Immature natural killer cell (primary cell): ENCODE measurements at places on chromosomes 4 and X.

DNA sequence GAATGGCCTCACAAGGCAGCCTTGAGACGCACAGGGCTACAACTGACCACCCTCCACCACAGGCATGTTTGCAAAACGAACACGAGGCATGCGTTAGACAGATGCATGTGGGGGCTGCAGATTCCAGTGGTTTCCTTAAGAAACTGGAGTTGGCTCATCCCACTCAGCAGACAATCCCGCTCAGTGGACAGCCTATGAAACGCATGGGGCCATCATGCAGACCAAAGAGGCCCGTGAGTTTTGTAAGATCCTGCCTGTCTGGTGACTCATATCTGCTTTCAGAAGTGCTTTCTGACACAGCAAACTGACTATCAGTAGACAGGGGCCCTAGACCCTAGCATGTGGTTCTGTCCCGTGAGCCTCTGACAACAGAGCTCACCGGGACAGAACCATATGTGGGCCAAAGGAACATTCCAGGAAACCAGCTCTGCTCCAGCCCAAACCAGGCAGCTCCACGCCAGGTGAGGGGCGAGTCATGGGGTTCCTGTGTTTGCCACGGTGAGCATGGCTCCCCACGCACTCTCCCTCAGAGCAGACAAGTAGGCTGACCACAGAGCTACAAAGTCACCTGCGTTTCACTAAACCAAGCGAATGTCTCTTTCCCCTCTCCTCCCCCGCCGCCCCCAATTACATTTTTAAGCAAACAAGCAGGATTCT lies 74.4 kb downstream of the MTMR1 start:
- H3K4me3 ChIP-seq = no peak overlapping the region
- peaks cover 3% of the 10 kb centered on the region for H3K27me3 ChIP-seq
- no peak overlapping the region for H3K27ac ChIP-seq
- H3K36me3 ChIP-seq = no peaks in the 10 kb centered on the region
- H3K4me1 ChIP-seq = no peaks in the 10 kb centered on the region

DNA sequence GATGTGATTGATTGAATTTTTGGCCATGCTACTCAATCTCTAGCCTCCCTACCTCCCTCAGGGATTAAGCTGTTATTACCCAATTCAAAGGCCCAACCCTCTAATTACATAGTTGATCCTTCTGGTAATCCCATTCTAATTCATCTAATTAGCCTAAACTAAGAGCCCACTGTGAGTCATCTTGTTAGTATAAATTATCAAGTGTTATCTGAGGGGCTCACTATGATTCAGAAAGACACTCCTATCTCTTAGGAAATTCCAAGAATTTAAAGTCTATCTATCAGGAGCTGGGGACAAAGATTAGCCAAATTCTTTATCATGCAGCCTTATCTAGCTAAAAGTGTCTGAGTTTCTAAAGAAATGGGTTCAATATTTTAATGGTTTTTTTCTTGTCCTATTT lies 32.9 kb upstream of the VEGFC start:
- no peaks in the 10 kb centered on the region for H3K4me1 ChIP-seq
- no peaks in the 10 kb centered on the region for H3K36me3 ChIP-seq
- H3K27ac ChIP-seq = no peak overlapping the region
- H3K4me3 ChIP-seq = no peak overlapping the region

DNA sequence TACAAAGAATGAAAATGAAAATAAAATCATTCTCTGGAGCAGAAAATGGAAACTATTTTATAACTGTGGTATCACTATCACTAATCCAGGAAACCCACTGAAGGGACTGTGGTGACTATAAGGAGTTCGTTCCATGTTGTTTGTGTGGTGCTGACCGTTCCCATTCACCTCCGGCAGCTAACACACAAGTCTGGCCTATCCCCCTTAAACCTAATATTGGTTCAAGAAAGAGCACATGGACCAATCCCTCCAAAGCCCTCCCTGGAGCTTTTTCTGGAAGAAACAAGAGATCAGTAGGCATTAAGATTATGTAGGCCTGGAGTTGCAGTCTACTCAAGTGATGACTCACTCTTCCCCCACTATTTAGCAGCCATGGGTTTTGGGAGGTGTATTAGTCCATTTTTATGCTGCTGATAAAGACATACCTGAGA lies 25.9 kb upstream of the FAM241A start:
- no peak overlapping the region for H3K27ac ChIP-seq
- peak; percentile 19 for DNase-seq
- H3K36me3 ChIP-seq = no peaks in the 10 kb centered on the region
- peak overlapping the region; percentile 13 for H3K4me3 ChIP-seq
- peaks cover 5% of the 10 kb centered on the region for H3K4me1 ChIP-seq

DNA sequence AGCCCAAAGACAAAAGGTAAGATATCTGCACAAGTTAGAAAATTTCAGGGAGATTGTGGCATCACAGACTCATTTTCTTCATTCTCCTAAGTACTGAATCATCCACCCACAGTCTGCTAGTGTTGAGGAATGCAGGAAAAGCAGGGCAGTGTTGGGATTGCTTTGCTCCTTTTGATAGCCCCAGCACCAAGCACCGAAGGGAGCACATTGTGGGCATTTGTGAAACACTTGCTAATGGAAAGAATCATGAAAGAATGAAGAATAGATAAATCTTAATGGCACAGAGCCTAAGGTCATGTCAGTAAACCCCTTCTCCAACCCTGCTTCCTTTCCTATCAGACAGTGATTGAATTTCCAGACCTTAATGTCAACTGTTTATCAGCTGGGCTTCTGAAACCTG lies 103.1 kb upstream of the GPRIN3 start:
- H3K27ac ChIP-seq = no peak overlapping the region
- DNase-seq = no peak
- peaks cover 3% of the 10 kb centered on the region for H3K27me3 ChIP-seq
- no peaks in the 10 kb centered on the region for H3K36me3 ChIP-seq
- no peaks in the 10 kb centered on the region for H3K4me1 ChIP-seq
- H3K4me3 ChIP-seq = no peak overlapping the region

GRCh38 chr4:168852933-168853713 lies 156.9 kb downstream of the CBR4 start:
- no peak for DNase-seq
- H3K4me3 ChIP-seq = peak overlapping the region; percentile 5
- peak overlapping the region; percentile 50 for H3K27ac ChIP-seq
- peaks cover 21% of the 10 kb centered on the region for H3K4me1 ChIP-seq
- H3K36me3 ChIP-seq = no peaks in the 10 kb centered on the region
- H3K27me3 ChIP-seq = no peaks in the 10 kb centered on the region

GRCh38 chrX:25726539-25726938 lies 411.6 kb upstream of the MAGEB18 start:
- no peak for DNase-seq
- no peak overlapping the region for H3K4me3 ChIP-seq

GRCh38 chr4:39061457-39061856 lies 575 bp upstream of the KLHL5 start:
- no peaks in the 10 kb centered on the region for H3K36me3 ChIP-seq
- no peak overlapping the region for H3K27ac ChIP-seq
- peaks cover 20% of the 10 kb centered on the region for H3K4me1 ChIP-seq
- no peak for DNase-seq

DNA sequence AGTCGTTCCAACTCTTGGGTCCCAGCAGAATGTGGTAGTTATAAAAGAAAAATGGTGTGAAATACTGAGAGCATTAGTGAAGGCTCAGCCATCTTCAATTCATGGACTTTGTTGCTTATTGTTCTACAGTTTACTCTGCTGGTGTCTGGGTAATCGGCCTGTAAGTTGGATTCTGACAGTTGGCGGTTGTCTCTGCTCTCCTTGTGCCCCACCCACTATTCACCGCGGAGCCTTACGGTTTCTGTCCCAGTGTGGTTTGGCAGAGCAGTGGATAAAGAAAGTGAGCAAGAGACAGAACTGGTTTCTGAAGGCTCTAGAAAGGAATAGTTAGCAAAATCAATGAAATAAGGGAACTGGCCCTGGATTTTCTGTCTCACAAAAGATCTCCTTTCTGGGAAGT lies 9.1 kb downstream of the LONRF3 start:
- no peak overlapping the region for H3K4me3 ChIP-seq
- H3K4me1 ChIP-seq = no peaks in the 10 kb centered on the region
- DNase-seq = no peak
- no peak overlapping the region for H3K27ac ChIP-seq

- H3K27ac ChIP-seq = no peak overlapping the region
- peaks cover 3% of the 10 kb centered on the region for H3K27me3 ChIP-seq
- H3K36me3 ChIP-seq = peaks cover 3% of the 10 kb centered on the region
- peaks cover 15% of the 10 kb centered on the region for H3K4me1 ChIP-seq
Observed at GRCh38 chr4:81723927-81724587, 252.3 kb upstream of the RASGEF1B start.

- H3K27ac ChIP-seq = no peak overlapping the region
- no peak overlapping the region for H3K4me3 ChIP-seq
- H3K36me3 ChIP-seq = no peaks in the 10 kb centered on the region
Observed at GRCh38 chr4:164021947-164022346, 527.5 kb downstream of the TMA16 start.

DNA sequence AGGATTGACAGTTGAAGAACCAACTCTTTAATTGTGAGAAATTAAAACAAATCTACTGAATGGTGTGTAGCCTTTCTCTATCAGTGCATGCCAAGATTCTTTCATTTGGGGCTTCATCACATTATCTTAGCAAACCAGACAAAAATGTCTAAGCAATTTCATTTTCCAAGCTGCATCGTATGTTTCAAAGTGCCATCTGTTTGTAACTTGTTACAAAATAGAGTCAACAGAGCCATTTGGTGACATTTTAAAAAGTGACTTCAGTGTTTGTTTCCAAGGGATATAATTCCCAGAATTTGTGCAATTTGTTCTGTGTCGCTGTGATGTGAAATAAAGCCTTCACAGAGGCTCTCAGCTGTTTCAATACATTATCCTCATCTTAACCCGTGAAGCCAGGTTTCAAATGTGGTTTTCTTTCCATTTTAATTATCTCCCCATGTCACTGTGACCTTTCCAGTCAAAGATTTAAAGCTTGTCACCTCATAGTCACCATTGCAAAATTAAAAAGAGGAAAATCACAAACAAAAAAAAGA lies 46.0 kb upstream of the C1QTNF7 start:
- H3K27ac ChIP-seq = no peak overlapping the region
- peaks cover 3% of the 10 kb centered on the region for H3K4me1 ChIP-seq
- H3K27me3 ChIP-seq = no peaks in the 10 kb centered on the region

DNA sequence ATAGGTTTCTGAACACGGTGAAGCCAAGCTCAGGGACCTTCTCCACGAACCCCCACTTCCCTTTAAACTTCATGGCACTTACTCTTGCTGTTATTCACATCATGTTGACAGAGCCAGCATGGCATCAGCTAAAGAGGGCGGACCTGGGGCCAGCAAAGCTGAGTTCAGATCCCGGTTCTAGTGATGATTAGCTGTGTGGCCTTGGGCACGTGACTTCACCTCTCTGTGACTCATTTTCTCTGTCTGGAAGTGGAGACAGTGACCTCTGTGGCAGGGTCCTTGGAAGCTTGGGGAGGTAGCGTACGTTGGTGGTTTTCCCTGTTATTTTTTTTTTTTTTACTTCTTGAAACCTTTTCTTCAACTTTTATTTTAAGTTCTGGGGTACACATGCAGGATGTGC lies 13.4 kb downstream of the EVC start:
- no peaks in the 10 kb centered on the region for H3K4me1 ChIP-seq
- H3K36me3 ChIP-seq = no peaks in the 10 kb centered on the region
- no peak for DNase-seq
- no peak overlapping the region for H3K4me3 ChIP-seq

GRCh38 chr4:82467471-82467870 lies 37.1 kb downstream of the ENOPH1 start:
- no peak overlapping the region for H3K4me3 ChIP-seq
- DNase-seq = no peak
- no peaks in the 10 kb centered on the region for H3K4me1 ChIP-seq
- H3K27ac ChIP-seq = no peak overlapping the region
- H3K36me3 ChIP-seq = peaks cover 15% of the 10 kb centered on the region
- no peaks in the 10 kb centered on the region for H3K27me3 ChIP-seq

DNA sequence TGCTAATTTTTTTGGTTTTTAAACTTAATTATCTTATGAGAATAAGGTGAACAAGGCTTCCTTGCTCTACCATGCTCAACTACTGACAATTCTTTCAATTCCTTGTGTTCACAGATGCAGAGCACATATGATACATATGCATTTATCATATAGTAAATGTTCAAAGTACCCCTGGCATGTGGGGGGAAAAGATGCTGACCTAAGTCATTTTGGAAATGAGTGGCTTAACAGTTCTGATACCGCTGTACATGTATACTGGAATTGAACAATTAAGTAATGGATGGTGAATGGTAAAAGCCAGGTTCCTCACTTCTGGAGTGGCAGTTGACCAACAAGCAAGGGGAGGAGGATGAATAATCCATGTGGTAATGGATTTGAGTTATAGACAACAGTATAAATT lies 149.6 kb downstream of the NAF1 start:
- no peaks in the 10 kb centered on the region for H3K36me3 ChIP-seq
- H3K27ac ChIP-seq = no peak overlapping the region
- no peaks in the 10 kb centered on the region for H3K27me3 ChIP-seq
- no peaks in the 10 kb centered on the region for H3K4me1 ChIP-seq
- DNase-seq = no peak

DNA sequence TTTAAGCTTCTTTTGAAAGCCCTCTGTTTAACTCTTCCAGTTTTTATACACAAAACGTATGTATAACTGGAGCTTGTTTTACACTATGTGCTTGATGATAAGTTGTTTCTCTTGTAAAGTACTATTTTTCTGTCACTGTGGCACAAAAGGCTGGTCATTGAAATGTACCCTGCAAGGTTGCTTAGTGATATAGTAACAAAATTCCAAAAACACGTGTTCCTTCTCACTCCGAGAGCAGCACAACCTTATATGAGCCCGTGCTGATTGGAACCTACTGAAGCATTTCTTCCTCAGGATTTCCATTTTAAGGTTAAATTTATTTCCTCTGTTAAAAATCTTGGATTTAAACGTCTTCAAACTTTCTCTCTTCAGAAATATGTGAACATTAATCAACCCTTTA lies 772.9 kb upstream of the TENM3 start:
- no peaks in the 10 kb centered on the region for H3K27me3 ChIP-seq
- no peak overlapping the region for H3K4me3 ChIP-seq
- no peaks in the 10 kb centered on the region for H3K4me1 ChIP-seq
- H3K27ac ChIP-seq = no peak overlapping the region
- no peak for DNase-seq
- H3K36me3 ChIP-seq = no peaks in the 10 kb centered on the region

DNA sequence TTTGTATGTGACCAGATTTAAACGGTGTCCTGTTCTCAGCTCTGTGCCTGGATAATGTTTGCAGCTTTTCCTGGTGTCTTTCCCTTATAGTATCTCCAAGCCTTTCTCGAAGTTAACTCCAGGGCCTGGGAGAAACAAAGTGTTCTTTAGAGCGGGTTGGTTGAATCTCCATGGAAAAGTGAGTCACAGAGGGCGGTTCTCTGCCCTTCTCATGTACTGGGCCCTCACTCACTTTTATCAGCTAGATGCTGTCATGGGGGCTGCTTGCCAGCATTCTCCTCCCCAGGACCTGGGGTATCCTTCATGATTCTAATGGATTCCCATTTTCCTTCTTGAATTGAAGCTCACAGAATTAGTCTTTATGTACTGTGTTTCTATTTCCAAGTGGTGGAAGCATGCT lies 46.1 kb upstream of the MAGEC2 start:
- no peaks in the 10 kb centered on the region for H3K36me3 ChIP-seq
- H3K27me3 ChIP-seq = no peaks in the 10 kb centered on the region
- no peaks in the 10 kb centered on the region for H3K4me1 ChIP-seq
- no peak for DNase-seq
- no peak overlapping the region for H3K4me3 ChIP-seq
- no peak overlapping the region for H3K27ac ChIP-seq
